ENCODE measurements at places on chromosomes 12 and 14.
A peak's percentile ranks its signal among the peaks of the same experiment; 100 is the strongest.

DNA sequence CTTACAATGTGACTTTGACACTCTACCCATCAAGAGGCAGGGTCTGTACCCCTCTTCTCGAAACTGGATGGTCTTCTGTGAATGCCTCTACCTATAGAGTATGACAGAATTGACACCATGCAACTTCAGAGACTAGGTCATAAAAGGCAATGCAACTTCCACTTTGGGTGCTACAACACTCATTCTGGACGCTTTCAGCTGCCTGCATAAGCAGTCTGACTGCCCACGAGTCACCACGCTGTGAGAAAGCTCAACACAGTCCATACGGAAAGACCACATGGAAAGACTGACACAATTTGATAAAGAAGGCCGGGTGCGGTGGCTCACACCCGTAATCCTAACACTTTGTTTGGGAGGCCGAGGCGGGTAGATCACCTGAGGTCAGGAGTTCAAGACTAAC lies 14.9 kb downstream of the SLC7A7 start:
- DNase-seq: no peak

DNA sequence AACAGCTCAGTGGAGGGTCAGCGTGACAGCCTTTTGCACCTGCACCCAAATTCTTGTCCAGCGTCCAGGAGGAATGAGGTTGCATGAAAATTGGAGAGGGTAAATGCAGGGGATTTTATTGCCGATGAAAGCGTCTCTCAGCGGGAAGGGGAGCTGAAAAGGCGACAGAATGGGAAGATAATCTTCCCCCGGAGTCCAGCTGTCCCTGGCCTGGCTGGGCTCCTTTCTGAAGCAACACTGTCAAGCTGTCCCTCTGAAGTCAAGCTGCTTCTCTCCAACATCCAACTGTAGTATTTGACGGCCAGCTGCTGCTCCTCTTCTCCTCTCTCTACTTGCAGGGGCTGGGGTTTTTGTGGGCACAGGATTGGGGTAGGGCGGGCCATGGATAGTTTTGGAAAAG lies 32.7 kb downstream of the NOPCHAP1 start:
- DNase-seq: no peak

- DNase-seq: no peak
Observed at GRCh38 chr12:47223031-47223847, 143.5 kb upstream of the AMIGO2 start.

GRCh38 chr12:103588680-103589079 lies 1.6 kb downstream of the STAB2 start:
- DNase-seq: no peak

GRCh38 chr12:88339966-88340365 lies 197.9 kb downstream of the TMTC3 start:
- DNase-seq: no peak

DNA sequence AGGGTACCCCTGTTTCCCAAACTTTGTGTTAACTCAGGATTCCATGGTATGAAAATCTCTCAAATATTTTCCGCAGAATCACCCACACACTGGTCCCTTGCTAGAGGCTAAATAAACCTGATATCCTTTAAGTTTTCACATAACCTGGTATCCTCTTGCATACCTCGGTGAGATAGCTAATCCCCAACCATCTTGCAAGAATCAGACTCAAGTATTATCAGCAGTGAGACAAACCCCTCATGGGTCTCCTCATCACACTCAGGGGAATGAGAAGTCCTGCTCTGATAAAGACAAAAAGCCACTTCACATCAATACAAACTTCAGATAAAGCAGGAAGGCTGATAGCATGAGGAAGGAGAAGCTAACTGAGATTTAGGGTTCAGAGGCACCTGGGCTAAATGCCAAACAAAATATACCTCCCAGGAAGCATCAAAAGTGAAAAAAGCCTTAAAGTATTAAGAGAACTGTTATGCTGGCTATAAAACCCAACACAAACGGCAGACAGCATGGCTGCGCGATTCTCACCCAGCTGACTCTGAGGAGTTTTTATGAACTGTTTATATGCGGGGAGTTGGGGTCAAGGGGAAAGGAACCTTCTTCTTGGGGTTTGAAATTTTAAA lies 96.5 kb downstream of the FOXN3 start:
- DNase-seq: no peak

GRCh38 chr12:128269181-128269591 lies 2.2 kb downstream of the TMEM132C start:
- no peak for DNase-seq

GRCh38 chr12:109310247-109311125 lies 1.4 kb upstream of the FOXN4 start:
- peak; percentile 61 for DNase-seq

GRCh38 chr12:78118036-78118435 lies 287.3 kb downstream of the NAV3 start:
- no peak for DNase-seq

GRCh38 chr14:99540196-99541032 lies 59.2 kb downstream of the CCNK start:
- no peak for DNase-seq

- DNase-seq: no peak
Observed at GRCh38 chr14:75141967-75142366, 15.1 kb upstream of the NEK9 start.

GRCh38 chr14:104420990-104421389 lies 158.6 kb upstream of the C14orf180 start:
- no peak for DNase-seq

DNA sequence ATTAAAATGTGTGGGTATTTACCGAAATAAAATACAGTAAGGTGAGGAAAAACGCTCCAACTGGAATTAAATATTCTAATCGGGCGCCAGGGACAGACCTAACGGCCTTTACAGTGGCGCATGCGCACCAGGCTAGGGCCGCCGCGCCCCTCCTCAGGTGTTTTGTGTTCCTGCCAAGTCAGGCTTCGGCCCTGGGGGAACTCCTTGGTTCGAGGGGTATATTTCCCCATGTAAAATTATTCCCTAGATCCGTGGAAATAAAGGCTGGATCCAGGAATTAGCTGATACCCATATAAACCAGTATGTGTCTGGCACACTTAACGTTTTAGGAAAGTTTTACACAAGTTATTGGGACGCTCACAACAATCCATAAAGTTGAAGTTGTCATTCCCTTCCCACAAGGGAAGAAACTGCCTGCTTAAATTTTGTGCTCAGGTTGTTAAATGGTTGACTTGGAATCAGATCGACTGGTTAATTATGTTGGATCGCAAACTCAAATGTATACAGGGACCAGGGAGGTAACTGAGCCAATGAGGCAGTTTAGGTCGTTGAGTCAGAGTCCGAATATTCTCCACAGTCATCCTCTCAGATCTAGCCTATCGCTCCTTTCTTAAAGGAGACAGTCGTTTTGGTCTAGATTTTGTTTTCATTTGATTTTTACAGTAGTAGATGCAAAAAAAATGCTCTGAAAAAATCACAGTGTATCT lies 621 bp upstream of the ANAPC7 start:
- DNase-seq: peak; percentile 91

DNA sequence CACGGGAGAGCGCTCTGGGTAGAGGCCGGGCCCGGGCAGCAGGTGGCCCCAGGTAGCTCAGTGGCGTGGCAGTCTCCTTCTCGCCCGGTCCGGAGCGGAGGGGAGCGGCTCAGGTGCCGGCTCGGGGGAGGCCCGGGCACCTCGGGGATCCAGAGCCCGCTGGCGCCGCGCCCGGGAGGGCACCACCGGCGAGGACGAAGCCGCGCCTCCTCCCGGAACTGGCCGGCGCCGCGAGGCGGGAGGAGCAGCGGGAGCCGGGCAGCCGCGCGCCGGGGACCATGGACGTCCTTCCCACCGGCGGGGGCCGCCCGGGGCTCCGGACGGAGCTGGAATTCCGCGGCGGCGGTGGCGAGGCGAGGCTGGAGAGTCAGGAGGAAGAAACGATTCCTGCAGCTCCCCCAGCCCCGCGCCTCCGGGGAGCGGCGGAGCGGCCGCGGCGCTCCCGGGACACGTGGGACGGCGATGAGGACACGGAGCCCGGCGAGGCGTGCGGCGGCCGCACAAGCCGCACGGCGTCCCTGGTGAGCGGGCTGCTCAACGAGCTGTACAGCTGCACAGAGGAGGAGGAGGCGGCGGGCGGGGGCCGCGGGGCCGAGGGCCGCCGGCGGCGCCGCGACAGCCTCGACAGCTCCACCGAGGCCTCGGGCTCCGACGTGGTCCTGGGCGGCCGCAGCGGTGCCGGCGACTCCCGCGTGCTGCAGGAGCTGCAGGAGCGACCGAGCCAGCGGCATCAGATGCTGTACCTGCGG lies 21.5 kb upstream of the GNS start:
- DNase-seq: no peak

DNA sequence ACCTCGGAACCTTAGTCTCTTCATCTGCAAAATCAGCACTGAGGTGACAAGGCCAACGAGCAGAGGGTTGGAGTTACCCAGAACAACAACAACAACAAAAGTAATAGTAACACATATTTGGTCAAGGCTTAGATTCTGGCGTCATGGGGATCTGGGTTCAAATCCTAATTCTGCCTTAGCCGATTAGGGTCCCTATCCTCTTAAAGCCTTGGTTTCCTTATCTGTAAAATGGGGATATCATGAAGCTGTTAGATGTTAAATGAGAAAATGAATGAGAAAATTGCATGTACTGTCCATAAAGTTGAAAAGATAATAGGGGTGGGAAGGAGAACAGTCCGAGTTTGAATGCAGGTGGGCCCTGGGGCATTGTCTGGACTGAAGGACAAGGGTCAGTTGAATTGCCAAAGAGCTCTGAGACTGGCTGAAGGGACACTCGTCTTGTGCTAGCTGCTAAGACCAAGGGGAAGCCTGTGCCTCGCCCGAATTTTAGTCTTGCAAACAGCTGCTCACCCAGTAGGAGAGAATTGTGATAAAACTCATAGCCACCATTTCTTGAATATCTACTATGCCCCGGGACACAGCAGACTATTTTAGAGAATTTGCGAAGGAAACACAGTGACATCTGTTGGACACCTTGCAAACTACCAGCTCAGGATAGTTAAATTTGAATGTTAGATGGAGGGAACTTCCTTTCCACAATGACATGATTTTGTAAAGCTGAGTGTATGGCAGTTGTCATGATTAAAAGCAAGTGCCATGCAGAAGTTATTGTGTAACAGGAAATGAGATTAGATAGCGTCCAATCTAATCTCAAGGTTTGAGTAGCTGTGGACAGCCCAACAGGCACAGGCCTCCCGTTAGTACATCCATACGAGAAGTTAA lies 6.8 kb upstream of the HNF1A start:
- peak; percentile 34 for DNase-seq

- no peak for DNase-seq
Observed at GRCh38 chr12:129840145-129840884, 63.5 kb downstream of the TMEM132D start.

All from NCI-H1930 (cell line).